Occipital lobe (tissue), 3 donors: ENCODE measurements at places on chromosomes 4 and X.

DNA sequence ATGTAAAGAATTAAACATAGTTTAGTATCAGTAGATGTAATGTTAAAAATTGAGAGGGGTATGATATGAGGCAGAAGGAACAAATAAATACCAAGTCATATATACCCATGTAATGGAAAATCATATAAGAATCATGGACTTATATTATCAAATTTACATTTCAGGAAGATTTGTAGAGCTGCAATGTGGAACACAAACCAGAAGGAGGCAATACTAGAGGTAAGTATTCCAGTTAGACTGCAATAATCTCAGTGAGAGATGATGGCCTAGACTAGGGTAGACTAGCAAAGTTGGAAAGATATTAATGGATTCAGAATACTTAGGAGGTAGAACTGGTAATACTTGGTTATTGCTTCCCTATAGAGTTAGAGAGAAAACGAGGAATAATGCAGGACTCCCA, 603.0 kb upstream of the KLHL4 start:
- DNase-seq = no peak

- peak; percentile 0 for DNase-seq
Measured at GRCh38 chrX:12771445-12772069, 19.7 kb upstream of the PRPS2 start.

DNA sequence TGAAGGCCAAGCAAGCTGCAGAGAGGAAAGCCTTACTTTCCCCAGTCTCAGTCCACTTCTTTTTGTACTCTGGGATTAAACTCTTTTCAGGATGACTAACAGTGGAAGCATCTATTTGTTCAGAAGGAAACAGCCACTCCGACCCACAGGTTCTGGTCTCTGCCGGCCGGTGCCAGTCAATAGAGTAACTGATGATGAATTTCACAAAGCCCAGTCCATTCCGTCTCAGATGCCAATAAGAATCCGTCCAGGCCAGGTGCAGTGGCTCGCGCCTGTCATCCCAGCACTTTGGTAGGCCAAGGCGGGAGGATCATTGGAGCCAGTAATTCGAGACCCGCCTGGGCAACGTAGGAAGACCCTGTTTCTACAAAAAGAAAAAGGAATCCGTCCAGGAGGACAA, 58.5 kb upstream of the HELT start:
- DNase-seq = no peak

- no peak for DNase-seq
Measured at GRCh38 chr4:53994382-53995102, 69.9 kb downstream of the CHIC2 start.

DNA sequence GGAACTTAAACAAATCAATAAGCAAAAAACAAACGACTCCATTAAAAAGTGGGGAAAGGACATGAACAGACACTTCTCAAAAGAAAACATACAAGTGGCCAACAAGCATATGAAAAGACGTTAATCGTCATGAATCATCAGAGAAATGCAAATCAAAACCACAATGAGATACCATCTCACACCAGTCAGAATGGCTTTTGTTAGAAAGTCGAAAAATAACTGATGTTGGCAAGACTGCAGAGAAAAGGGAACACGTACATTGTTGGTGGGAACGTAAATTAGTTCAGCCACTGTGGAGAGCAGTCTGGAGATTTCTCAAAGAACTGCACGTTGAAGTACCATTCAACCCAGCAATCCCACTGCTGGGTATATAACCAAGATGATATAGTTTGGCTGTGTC, 23.7 kb downstream of the NEUROG2 start:
- no peak for DNase-seq

- no peak for DNase-seq
Measured at GRCh38 chr4:165462009-165462408, 83.2 kb downstream of the CPE start.

GRCh38 chr4:118270492-118270891, 82.3 kb downstream of the PRSS12 start:
- no peak for DNase-seq

GRCh38 chrX:47358387-47359065, 11.9 kb upstream of the ZNF157 start:
- no peak for DNase-seq

- no peak for DNase-seq
Measured at GRCh38 chr4:168498251-168498650, 1.4 kb downstream of the PALLD start.

DNA sequence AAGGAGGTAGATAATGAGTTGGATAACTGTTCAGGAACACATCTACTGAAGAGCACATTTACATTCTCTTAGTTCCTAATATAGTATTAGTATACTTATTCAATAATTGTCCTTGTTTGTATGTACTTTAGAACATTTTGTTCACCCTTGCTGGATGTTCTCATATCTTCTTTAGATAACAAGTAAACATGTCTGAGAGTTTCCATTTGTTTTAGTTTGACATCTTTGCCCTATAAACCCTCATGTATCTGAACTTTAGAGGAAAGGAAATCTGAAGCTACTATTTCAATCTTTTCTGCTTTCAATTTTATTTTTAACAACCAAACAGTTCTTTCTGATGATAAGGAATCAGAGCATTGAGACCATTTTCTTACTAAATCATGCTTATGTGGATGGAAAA, 518.6 kb downstream of the RPA4 start:
- no peak for DNase-seq

DNA sequence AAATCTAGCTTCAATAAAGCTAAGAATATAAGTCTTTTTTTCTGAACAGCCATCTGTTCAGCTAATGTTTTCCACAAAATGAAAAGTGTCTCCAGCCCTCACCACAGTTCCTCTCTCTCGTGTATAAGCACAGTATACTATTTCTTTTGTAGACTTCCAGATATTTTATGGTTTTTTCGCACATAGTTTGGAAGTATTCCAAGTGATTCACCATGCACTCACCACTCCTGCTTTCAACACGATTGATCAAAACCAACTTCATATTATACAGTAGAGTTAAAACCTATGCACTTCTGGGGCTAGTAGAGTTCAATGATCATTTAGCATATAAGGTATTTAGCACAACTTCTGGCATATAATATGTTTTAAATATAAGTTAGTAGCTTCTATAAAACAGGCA, 105.8 kb upstream of the DCAF12L1 start:
- DNase-seq = no peak
